ENCODE measurements at places on chromosomes 6 and 20.

DNA sequence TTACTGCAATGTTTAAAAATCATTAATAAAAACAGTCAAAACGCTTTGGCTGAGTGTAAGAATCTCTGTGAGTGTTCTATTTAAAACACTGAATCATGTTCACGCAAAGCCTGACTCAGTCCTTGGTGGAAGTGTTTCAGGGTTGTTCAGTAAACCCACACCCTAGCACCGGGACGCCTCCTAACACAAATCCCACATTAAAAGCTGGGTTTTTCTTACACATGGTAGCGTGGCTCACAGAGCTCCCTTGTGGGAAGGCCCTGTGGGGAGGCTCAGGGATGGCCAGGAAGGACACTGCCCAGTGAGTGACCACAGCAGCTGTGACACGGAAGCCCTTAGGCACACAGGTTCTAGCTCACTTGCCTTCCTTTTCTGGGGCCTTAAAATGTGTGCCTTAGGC is 80.2 kb downstream of the GMPR start:
- no peak for DNase-seq

DNA sequence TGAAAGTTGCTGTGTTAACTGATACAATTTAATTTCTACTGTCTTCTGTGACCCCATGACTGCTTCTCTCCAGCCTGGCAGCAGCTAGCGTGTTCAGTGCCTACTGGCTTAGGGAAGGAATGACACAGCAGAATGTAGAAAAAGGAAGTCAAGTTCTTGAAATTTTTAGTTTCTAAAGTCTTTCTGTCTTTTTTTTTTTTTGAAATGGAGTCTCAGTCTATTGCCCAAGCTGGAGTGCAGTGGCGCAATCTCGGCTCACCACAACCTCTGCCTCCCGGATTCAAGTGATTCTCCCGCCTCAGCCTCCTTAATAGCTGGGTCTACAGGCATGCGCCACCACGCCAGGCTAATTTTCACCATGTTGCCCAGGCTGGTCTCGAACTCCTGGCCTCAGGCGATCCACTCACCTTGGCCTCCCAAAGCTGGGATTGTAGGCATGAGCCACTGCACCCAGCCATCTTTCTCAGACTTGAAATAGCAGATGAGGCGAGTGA is 39.3 kb downstream of the PCNA start:
- DNase-seq, result no peak

GRCh38 chr6:31559958-31560696 is 12.0 kb upstream of the LTA start:
- DNase-seq, result no peak

DNA sequence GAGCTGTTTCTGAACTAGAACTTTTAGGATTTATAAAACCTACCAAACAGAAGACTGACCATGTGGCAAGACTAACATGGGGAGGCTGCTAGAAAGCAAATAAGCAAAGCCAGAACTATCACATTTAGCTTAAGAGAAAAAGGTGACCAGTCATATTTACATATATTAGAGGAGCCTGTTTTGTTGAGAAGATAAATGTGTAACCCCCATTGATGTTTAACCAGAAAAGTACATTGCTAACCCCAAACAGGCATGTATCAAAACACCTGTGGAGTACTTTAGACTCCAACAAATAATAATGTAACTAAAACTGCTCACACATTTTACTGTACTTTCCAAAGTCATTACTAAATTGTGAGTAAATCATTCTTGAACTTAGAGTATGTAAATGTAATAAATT is 35.0 kb downstream of the AKIRIN2 start:
- no peak for DNase-seq

DNA sequence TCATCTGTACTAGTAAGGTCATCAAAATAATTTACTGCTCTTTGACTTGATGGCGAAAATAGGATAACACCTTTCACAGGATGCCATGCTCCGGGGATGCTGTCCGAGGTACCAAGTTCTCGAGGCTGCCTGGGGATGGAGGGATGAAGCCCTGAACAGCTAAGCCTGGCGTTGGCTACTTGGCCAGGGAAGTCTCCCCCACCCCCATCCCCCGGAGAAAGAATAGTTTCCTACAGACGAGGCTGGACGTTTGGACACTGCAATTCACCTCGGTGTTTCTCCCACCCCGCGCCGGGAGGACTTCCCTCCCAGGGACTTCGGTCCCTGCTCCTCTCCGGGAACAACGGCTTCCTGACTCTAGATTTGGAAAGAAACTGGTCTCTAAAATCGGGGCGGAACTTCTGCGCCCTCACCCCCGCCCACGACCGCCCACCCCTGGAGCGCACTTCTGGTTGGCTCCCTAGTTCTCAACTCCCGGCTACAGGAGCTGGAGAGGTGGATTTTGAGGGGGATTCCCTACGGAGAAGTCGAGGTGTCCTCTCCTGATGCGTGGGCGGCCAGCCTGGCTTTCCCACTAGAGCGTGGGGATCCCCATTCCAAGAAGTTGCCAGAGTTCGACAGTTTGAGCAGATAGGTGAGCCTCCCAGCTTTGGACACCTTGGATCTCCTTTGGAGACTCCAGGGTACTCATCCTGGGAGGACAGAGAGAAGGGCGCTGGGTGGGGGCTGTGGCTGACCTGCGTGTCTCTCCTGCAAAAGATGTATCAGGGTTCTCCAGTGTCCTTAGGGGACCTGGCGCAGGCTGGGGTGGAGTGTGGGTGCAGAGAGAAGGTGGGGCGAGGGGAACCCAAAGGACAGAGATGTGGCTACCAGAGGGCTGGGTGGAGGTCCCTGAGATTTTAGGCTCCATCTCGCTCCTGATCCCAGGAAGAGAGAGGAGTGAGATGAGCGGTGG is 1.1 kb downstream of the PCSK2 start:
- DNase-seq, result peak; percentile 86

DNA sequence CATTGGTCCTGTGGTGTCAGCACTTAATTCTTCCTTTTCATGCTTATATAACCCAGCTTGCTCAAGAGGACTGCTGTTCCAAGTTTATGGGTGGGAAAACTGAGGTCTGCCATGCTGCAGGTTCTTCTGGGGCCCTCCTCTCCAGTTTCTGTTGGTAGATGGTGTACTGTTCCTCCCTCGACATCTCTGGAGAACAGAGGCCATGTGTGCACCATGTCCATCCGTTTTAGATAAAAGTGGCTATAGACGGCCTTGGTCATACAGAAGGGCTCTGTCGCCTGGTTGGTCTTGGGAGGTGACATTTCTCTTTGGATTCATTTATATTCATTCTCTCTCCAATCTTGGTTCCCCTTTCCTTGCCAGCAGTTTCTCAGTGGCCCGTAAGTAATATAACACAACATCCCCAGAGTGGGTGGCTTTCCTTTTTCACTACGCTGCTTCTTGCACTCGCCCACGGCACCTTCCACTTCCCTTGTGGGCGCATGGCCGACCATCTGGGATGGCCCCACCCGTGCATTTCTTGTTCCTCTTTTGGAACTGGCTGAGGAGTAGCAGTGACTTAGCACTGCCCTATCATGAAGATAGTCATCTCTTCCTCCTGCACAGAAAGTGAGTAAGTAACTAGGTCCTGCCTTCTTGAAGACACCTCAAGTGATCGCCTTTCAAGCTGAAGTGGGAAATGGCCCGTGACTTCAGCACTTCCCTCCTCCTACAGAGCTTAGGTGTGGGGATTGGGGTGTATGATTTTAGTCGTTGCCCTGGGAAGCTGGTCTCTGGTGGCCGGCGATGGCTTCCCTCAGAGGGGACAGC is 94.2 kb downstream of the RREB1 start:
- no peak for DNase-seq

DNA sequence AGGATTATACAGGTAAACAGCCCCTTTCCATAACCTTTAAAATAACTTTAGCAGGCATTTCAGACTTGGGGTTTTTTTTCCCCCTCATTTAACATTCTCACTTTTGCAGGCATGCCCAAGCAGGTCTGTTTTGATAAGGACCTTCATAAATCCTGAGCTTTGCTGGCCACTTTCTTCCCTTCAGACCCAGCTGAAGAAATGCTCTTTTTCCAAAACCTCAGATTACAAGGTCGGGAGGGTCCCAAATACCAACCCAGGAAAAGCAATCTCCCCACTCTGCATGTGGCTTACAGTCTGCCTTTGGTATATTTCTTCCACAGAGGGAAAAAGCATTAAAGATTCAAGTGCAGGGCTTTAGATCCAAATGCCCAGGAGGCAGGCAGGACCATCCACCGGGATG is 6.8 kb downstream of the NFATC2 start:
- DNase-seq, result no peak

DNA sequence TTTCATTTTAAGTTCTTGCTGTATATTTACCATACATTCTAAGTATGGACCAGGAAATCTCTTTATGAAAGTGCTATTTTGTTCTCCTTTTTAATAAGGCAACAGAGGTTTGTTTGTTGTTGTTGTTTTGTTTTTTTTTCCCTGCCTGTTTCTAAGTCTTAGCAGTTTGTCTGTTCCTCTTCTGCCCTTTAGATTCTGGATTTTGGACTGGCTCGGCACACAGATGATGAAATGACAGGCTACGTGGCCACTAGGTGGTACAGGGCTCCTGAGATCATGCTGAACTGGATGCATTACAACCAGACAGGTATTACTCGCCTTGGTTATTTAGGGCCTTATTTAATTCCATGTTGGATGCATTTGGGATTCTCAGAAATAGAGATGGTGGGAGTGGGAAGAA is 48.0 kb downstream of the MAPK14 start:
- DNase-seq, result no peak

DNA sequence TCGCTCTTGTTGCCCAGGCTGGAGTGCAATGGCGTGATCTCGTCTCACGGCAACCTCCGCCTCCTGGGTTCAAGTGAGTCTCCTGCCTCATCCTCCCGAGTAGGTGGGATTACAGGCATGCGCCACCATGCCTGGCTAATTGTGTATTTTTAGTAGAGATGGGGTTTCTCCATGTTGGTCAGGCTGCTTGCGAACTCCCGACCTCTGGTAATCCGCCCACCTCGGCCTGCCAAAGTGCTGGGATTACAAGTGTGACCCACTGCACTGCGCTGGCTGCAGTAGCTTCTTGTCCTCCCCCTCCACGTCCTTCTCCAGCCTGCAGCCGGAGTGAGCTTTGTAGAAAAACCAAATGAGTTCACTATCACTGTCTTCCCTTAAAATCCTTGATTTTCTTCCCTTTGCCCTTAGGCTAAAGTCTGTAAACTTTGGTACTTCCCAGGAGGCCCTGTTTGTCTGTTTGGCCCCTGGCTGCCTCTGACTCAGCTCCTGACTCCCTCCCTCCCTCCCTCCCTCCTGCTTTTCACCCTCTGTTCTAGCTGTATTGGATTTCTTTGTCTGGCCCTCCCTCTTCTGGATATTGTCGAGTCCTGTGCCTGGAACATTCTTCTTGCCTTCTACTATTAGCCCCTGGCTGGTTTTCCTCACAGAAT is 12.9 kb downstream of the PARD6B start:
- peak; percentile 86 for DNase-seq

- no peak for DNase-seq
Observed at GRCh38 chr20:56621730-56622129, 7.4 kb upstream of the TFAP2C start.

DNA sequence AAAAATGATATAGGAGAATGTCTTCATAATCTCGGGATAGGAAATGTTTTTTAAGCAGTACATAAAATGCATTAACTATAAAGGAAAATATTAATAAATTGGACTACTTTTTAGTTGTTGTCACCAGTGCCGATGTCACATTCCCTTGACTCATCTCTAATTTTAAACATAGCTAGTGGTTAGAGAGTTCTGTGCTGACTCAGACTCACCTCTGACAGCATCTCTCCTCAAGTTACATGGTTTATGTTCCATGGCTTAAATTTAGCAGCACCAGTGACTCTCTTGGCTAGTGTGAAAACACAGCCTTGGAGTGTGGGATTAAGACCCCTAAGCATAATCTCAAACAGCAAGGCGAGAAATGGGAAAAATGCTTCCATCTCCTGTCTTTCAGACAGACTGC is 311.8 kb upstream of the MMS22L start:
- no peak for DNase-seq

- DNase-seq, result no peak
Observed at GRCh38 chr6:90249458-90249857, 47.2 kb downstream of the BACH2 start.

DNA sequence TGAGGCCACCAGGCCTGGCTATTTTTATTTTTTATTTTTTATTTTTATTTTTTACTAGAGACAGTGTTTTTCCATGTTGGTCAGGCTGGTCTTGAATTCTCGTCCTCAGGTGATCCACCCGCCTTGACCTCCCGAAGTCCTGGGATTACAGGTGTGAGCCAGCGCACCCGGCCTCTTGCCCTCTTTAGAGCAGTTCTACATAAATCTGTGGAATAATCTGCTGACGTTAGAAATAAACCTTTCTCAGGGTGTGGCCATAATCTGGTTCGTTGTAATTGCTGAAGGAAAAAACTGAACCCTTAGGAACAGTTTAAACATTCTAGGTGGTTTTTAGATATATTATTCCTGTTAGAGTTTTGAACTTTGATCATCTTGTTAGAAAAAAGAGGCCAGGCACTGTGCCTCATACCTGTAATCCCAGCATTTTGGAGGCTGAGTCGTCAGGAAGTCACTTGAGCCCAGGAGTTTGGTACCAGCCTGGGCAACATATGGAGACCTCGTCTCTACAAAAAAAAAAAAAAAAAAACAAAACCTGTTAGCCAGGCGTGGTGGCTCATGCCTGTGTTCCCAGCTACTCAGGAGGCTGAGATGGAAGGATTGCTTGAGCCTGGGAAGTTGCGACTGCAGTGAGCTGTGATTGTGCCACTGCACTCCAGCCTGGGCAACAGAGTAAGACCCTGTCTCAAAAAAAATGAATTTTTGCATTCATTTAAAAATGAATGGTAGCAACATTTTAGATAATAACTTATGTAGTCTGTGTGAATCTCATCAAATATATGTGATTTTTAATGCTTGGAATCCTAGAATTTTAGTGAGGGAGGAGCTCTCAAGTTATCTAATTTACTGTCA is 24.2 kb downstream of the ASXL1 start:
- no peak for DNase-seq

DNA sequence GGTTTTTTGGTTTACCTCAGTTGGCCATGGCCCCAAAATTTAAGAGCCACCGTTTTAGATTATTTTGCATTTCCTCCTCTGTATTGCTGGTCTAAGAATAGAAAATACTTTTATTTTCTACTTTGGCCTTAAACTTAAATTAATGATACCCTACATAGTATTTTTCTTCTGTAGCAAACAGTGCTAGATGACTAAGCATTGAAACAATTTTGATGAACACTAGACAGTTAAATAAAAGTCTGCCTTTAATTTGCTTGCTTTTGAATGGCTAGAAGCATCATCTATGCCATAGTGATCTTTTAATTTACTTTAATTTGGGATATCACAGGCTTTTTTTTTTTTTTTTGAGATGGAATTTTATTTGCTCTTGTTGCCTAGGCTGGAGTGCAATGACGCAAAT is 106.4 kb downstream of the CD109 start:
- no peak for DNase-seq

- DNase-seq, result no peak
Observed at GRCh38 chr6:106119546-106119945, 33.4 kb downstream of the PRDM1 start.

- DNase-seq, result no peak
Observed at GRCh38 chr6:63635215-63635587, 401 bp upstream of the PHF3 start.

Data from A673 (cell line).